Breast epithelium (tissue), 4 donors: ENCODE measurements at places on chromosomes 7 and 10. TPM values are rescaled to one million over a fixed set of nuclear protein-coding genes. Genes with fewer than 3 reads are reported as not detected.
A peak's percentile ranks its signal among the peaks of the same experiment; 100 is the strongest.

DNA sequence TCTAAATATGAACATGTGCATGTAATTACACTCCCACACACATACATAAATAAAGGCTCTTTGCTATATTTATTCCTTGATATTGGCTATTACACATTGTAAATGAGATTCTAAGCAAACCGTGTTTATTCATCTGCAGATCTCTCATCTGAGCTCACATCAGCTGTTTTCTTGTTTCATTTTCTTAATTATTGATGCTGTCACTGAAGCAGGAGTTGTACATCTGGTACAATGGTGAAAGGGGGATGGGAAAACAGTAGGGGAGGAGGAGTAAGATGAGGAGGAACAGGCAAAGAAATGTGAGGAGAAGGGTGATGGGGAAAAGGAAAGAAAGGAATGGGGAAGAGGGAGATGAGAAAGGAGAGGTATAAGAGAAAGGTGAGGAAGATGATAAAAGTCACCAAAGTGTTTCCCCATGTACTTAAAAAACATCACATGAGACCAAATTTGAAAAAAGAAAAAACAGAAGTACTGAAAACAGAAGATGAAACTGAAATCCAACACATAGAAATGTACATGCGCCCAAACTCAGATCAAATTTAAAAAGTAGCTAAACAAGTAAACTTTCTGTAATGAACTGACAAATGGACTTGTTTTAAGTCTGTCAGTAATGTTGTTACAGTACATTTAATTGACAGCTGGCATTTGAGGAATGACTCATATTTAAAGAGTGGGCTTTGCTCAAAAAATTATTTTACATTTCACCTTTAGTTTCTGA, 472.2 kb downstream of the ARL4A start:
- no peak overlapping the region for H3K4me3 ChIP-seq
- H3K36me3 ChIP-seq: no peaks in the 10 kb centered on the region

DNA sequence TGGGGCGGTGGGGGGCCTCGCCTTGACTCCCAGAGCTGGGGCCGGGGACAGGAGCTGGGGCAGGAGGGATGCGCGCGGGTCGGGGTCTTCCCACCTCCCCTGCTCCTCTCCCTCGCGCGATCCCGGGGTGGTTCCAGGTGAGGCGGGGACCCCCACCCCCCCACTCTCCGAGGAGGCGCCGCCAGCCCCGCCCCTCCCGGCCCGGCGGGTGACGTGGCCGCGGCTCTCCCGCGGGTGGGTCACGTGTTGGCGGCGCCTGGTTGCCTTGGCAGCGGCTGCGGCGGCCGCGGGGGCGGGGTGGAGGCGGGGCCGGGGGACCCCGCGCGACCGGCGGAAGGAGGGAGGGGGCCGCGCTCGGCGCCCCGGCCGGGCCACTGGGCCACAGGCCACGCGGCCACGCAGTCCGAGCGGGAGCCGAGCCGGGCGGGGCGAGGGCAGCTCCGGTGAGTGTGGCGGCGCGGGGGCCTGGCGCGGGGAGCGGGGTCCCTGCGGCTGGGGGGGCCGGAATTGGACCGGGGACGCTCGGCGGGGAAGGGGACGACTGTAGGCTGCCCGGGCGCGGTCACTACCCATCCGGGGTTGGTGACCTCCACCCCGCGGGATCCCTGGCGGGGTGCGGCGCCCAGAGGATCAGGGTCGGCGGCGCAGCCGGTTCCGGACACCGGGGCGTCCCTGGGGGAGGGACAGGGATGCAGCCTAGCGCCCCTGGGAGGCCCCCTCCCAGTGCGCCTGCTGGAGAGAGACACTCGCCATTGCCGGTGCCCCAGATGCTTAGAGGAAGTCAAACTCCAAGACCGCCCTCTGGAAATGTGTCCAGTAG, at the start of gene ORAI2:
TSS of gene ORAI2 (plus strand) at position 357 of the 820 bp plus-strand sequence. CDS start 5,382 bp downstream, outside the sequence.
- peak within 1 kb of the TSS; percentile 84 for H3K27ac ChIP-seq
- no peaks in the 10 kb centered on the region for H3K36me3 ChIP-seq
- no peaks in the 10 kb centered on the region for H3K27me3 ChIP-seq
- H3K4me1 ChIP-seq: no peaks in the 10 kb centered on the region
- DNase-seq: peak; percentile 65
- H3K4me3 ChIP-seq: peak within 1 kb of the TSS; percentile 98

Gene PNLIPRP2
- total RNA-seq: not detected

GRCh38 chr7:71411475-71411874, 279.5 kb downstream of the GALNT17 start:
- no peak for DNase-seq
- H3K4me1 ChIP-seq: no peaks in the 10 kb centered on the region
- no peak overlapping the region for H3K27ac ChIP-seq
- H3K4me3 ChIP-seq: no peak overlapping the region

DNA sequence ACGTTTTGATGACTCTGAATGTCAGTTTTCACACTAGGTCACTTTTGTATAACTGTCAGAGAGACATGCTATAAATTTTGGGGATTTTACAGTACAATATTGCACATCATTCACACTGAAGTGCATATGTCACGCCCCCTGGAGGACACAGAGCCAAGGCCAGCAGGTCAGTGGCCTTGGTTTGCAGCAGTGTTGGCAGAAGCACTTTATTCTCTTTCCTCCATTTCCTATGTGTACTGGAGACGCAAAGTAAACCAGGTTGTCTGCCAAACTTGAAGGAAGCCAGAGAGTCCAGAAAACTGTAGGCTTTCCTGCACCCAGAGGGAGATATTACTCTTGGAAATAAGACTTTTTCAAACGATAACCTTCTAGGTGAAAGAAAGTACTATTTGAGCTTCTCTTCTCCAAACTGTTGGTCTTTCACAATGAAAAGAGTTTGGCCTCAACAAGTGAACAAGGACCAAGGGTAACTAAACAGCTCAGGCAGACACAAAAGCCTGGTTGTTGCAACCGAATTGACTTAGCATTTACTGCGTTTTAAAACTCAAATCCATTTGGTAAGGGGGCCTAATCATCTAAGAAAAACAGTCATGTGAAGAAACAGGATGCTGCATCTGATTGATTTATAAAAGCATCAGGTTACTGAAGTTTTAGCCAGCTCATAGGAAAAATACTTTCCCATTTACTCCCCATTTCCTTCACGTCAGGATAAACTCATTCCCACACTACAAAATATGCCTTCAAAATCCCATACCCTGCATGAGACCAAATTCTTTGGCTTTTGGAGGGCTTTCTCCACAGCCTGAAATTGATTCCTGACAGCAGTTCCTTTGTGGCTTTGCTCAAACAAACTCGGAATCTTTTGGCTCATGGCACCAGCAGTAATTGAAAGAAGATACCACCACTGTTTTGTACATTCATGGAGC, 83.0 kb upstream of the SEC61G start:
- no peaks in the 10 kb centered on the region for H3K36me3 ChIP-seq
- no peak overlapping the region for H3K4me3 ChIP-seq
- peak overlapping the region; percentile 21 for H3K27ac ChIP-seq
- H3K4me1 ChIP-seq: no peaks in the 10 kb centered on the region
- no peaks in the 10 kb centered on the region for H3K27me3 ChIP-seq
